ENCODE measurements at places on chromosomes 7 and 10.

DNA sequence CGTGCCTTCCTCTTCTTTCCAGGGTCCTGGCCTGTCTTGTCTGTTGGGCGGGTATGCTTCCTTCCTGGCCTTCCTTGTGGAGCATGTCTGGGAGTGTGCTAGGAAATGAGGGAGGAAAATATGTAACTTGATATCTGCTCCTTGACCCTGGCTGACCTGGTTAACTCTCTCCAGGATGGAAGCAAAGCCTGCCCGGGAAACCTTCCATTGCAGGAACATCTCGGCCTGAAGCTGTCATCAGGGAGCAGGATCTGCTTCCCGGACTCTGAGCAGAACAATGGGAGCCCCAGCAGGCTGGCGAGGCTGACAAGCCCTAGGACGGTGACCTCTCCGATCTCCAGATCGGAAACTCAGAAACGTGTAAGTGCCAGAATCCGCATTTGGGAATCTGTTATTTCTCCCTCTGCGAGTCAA lies 340.3 kb downstream of the FRMD4A start:
- peak overlapping the region; percentile 51 for H3K4me3 ChIP-seq
- no peaks in the 10 kb centered on the region for H3K36me3 ChIP-seq
- peak overlapping the region; percentile 90 for H3K27ac ChIP-seq

DNA sequence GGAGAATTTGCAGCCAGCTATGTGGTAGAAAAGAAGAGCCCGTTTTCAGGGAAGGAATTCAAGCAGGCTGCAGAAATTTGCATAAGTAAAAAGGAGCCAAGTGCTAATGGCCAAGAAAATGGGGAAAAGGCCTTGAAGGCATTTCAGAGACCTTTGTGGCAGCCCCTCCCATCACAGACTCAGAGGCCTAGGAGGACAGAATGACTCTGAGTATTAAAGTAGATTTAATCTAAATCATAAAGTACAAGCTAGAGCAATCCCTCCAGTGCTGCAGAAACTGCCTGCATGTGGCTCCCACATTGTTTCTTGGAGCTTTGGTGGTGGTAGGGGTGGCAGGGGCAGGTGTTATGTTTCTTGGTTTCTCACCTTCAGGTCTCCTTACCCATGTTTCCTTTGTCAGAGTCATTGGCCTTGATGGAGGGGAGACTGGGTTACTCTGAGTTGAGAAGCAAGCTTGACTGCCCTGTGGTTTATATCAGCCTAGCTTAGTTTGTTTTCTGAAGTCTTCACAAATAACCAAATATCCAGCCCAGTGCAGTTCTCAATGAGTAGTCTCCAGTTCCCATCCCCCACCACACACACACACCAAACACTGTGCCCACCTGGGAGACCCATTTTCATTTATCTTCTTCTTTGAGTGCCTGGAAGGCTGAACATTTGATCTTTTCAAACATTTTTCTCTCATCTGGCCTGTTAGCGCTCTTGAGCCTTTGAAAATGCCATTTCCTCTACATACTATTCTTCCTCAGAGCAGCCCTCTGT lies 34.5 kb downstream of the ITPRIP start:
- no peaks in the 10 kb centered on the region for H3K36me3 ChIP-seq
- no peak for DNase-seq
- H3K4me3 ChIP-seq = no peak overlapping the region
- no peak overlapping the region for H3K27ac ChIP-seq

- no peak overlapping the region for H3K4me3 ChIP-seq
- H3K27me3 ChIP-seq = no peaks in the 10 kb centered on the region
- DNase-seq = no peak
- no peaks in the 10 kb centered on the region for H3K36me3 ChIP-seq
Observed at GRCh38 chr10:60006062-60006461, 99.7 kb upstream of the CCDC6 start.

- H3K27ac ChIP-seq = no peak overlapping the region
- no peak for DNase-seq
- no peaks in the 10 kb centered on the region for H3K4me1 ChIP-seq
- no peaks in the 10 kb centered on the region for H3K27me3 ChIP-seq
Observed at GRCh38 chr10:76265441-76266113, 834.2 kb downstream of the LRMDA start.

DNA sequence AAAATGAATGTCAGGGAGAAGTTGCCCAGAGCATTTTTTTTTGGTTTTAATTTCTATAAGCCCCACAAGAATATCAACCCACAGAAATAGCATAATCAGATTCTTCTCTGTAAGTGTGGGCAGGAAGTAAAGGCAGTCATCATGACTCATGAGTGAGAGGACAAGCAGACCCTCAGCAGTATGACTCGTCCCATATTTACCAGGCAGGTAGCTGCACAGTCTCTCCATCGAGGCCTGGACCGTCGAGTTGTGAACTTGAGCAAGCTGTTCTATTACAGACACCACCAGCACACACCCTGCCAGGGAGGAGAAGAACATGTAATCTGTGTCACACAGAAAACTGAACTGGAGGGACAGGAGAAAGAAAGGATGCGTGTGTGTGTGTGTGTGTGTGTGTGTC lies 37.8 kb downstream of the AOAH start:
- no peak overlapping the region for H3K4me3 ChIP-seq
- no peaks in the 10 kb centered on the region for H3K36me3 ChIP-seq
- no peaks in the 10 kb centered on the region for H3K4me1 ChIP-seq

GRCh38 chr7:47818796-47819606 lies 129.3 kb downstream of the PKD1L1 start:
- no peak overlapping the region for H3K27ac ChIP-seq
- H3K27me3 ChIP-seq = no peaks in the 10 kb centered on the region
- no peak overlapping the region for H3K4me3 ChIP-seq
- H3K4me1 ChIP-seq = no peaks in the 10 kb centered on the region
